Hematopoietic multipotent progenitor cell (in vitro differentiated cells): ENCODE measurements at places on chromosomes 3 and 15. TPM values are rescaled to one million over a fixed set of nuclear protein-coding genes. Genes with fewer than 3 reads are reported as not detected.

- no peak for DNase-seq
These were observed 157.1 kb upstream of the TMC3 start for GRCh38 chr15:81531109-81531592.

GRCh38 chr3:168273917-168274316, 178.2 kb upstream of the GOLIM4 start:
- no peak for DNase-seq

GRCh38 chr15:69045802-69046201, 31.3 kb downstream of the NOX5 start:
- no peak for DNase-seq

GRCh38 chr3:154125378-154126030, 4.3 kb downstream of the ARHGEF26 start:
- DNase-seq, result no peak

GRCh38 chr15:31342781-31343626, 16.4 kb downstream of the KLF13 start:
- DNase-seq, result no peak

- DNase-seq, result no peak
These were observed 10.3 kb upstream of the COPG1 start for GRCh38 chr3:129238945-129239705.

SAMMSON gene
- total RNA-seq, result under 0.01 TPM

CACNA1D gene
- total RNA-seq, result 0.81 TPM

PPP1R14D gene
- total RNA-seq, result not detected

ULK3 gene
- total RNA-seq, result 69.7 TPM
